ENCODE measurements at places on chromosomes 6 and 20.

DNA sequence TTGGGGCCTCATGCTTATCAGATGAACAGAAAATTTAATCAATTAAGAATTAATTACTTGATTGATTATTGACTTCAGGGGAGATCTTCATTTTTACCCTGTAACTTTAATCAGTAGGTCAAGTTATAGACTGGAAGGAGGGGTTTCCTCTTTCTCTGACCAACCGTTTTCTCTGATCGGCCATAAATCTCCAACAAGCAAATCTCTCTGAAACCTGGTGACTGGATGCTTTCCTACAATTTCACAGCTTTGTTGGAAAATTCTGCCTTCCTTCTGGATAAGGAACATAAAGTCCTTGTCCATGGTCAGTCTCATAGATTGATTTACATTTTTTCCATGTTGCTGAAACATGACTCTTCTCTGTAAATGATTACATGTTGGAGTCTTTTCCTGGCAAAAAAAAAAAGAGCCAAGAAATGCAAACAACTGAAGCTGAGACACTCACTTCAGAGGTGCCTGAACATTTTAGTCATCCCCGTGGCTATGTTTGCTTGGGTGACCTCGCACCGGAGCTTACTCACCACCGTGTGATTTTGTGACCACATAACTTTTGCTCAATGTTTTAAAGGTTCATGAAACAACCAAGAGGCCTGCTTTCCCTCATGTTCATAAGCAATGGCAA, 31.0 kb downstream of the IRF4 start:
- no peak for DNase-seq

- DNase-seq, result no peak
These were observed 5.5 kb upstream of the DAAM2 start for GRCh38 chr6:39786649-39787048.

- peak; percentile 55 for DNase-seq
These were observed 3.1 kb upstream of the CEBPB start for GRCh38 chr20:50187403-50188051.

GRCh38 chr20:50026746-50027575, 44.2 kb downstream of the SNAI1 start:
- no peak for DNase-seq

Data from Right ventricle myocardium superior (tissue), 1 donor.